Fibroblast of gingiva (primary cell): ENCODE measurements at places on chromosomes 5 and 9.

GRCh38 chr9:69391946-69392345 is 66.9 kb downstream of the ENTREP1 start:
- DNase-seq = no peak

DNA sequence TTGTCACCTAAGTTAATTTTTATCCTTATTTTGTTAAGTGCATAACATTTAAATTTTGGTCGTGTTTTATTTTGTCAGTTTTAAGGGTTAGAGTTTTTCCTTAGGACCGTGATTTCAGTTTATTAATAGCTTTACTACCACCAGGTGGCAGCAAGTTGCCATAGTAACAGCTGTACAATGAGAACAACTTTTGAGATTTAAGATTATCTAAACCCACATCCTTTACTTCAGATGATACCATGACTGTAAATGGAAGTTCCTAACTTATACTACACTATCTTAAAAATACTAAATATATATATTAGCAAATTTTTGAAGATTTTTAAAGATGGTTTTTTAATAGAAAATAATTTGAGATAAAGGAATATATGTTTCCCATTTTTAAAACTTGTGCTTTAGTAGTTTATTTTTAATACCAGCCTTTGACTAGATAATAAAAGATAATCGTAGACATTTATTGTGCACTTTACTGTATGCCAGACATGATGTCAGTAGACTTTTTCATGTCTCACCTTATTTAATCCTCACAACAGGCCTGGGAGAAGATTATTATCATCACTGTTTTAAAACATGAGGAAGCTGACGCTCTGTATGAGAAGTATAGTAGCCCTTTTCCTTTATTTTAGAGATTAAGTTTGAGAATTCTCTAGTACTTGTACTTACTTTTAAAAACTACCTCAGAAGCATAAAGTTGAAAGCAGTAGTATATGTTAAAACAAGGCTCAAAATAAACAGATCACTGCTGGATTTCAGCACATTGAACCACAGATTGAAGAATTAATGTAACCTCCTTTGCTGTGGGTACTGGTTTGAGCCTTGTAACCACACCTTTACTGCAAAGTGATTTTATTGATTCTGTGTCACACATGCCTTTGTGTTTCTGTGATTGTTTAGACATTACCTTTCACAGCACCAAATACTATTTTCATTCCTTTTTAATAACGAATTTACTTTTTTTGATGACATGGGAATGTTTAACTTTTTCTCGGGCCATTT is 27.5 kb downstream of the SREK1 start:
- DNase-seq = peak; percentile 50

DNA sequence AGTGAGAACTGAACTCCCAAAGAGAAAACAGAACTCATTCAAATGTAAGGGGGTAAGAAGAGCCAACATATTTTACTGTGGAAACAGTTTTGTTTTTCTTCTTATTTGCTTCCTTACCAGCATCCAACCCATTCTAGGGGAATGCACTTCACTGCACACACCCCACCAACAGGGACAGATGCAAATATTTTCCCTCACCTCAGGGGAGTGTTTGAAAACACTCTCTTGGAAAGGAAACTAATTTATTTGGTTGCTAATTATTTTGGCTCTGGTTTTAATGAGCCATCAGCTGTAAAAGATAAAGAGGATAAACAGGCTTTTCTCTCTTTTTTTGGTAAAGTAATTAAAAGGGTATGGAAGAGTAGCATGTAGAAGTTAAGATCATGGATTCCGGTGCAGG is 413.4 kb downstream of the MAN2A1 start:
- DNase-seq = no peak

DNA sequence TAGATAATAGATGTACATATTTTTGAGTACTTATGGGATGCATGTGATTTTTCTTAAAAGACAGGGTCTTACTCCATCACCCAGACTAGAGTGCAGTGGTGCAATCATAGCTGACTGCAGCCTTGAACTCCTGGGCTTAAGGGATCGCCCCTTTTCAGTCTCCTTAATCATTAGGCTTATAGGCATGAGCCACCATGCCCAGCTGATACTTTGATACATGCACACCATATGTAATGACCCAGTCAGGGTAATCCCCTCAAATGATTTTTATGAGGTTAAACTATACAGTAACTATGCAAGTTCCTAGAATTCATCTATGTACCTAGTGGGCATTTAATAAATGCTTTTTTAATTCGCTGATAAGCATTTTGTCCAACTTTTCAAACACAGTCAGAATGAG is 292.3 kb downstream of the DTWD2 start:
- DNase-seq = no peak

DNA sequence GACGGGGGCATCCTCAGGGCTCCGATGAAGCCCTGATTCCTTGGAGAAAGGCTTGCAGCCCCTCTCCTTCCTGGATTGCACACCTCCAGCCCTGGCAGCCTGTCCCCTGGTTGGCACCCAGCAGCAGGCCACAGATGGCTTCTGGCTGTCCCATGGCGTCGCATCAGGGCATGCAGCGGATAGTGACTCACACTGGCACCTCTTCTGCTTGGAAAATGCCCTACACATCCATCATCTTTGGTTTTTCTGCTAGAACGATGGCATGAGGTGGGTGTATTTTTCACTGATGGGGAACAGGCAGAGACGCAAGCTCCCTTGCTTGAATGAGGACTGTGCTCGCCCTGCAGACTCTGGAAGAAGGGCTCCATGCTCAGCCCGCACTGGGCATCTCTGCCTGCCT is 23.2 kb upstream of the IER5L start:
- DNase-seq = no peak

GRCh38 chr5:94366811-94367210 is 251.6 kb downstream of the KIAA0825 start:
- DNase-seq = no peak

GRCh38 chr5:42005561-42006153 is 80.6 kb downstream of the FBXO4 start:
- peak; percentile 24 for DNase-seq

GRCh38 chr5:143118222-143118621 is 285.3 kb downstream of the NR3C1 start:
- no peak for DNase-seq

- DNase-seq = no peak
These were observed 41.3 kb upstream of the PHYKPL start for GRCh38 chr5:178273665-178274541.
